ENCODE measurements at places on chromosomes 12 and 14.
A peak's percentile ranks its signal among the peaks of the same experiment; 100 is the strongest.

DNA sequence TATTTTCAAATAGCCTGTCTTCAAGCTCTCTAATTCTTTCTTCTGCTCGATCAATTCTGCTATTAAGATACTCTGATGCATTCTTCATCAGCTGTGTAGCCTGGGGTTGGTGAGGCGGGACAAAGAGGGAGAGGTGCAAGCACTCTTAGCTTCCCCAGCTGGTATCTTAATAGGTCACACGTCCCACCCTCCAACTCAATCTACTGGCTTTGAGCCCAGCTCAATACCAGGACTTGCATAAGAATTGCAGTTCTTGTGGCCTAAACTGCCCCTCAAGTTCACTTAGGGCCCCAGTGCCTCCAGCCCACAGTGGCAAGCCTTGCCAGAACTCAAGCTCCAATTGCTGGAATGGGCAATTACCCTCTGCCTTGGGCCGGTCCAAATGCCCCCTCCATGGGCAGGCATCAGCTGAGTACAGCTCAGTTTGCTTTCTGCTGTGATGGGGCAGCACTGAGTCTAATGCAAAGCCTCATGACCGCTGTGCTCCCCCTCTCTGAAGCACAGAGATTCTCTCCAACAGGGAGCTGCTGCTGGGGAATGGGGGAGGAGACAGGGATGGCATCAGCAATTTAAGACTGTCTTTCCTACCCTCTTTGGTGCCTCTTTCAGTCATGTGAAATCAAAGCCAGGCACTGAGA lies 5.6 kb upstream of the SPATA7 start:
- DNase-seq = no peak

GRCh38 chr12:58955849-58956248 lies 35.5 kb upstream of the LRIG3 start:
- DNase-seq = no peak

- no peak for DNase-seq
Observed at GRCh38 chr12:68612202-68612601, 1.5 kb downstream of the RAP1B start.

GRCh38 chr14:37565550-37565949 lies 29.5 kb downstream of the FOXA1 start:
- no peak for DNase-seq

DNA sequence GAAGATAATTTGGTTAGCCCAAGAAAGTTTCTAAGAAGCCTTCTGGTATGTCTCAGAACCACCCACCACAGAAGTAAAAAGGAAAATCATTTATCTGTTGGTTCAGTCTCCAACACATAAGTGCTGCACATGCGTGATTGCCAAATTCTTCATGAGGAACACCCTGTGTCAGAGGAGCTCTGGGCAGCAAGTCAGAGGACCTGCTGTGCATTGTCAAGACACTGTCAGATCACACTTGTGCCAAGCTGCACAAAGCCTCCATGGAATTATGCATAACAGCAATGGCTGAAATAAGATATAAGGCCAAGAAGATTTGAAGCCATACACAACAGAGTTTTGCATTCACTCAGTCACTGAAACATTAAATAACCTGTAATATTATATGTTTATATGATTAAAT lies 1304.7 kb upstream of the FLRT2 start:
- no peak for DNase-seq

- DNase-seq = no peak
Observed at GRCh38 chr12:51428256-51428655, 3.6 kb downstream of the SLC4A8 start.

- no peak for DNase-seq
Observed at GRCh38 chr14:74577247-74577947, 34.6 kb downstream of the LTBP2 start.

DNA sequence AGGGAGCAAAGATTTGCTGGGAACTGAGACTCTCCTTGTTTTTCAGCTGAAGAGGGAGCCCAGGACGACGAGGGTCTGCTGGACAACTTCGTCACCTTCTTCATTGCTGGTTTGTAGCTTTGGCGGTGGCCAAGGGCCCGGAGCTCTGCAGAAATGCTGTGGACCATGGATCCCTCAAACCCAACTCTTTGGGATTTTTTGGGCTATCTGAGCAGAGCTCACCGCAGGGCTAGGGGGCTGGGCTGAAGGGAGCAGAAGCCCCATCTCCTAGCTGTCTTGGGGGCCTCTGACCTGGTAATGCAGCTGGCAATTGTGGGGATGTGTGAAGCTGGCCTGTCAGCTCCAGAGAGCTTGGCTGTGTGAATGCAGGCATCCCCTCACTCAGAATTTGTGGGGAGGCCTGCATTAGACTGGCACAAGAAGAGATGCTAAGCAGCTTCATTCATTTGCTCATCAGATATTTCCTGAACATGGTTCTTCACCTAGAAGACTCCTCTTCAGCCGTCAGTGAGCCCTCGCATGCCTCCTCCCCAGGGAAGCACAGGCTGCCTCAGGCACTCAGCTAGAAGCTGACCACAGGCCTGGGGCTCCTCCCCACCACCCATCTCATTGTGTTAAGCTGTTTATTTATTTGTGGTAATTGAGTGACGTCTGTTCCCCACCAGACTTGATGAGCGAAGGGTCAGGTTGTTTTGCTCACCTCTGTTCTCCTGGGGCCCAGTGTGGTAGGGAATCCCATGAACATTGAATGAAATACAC lies 32.2 kb downstream of the CYP46A1 start:
- DNase-seq = no peak

DNA sequence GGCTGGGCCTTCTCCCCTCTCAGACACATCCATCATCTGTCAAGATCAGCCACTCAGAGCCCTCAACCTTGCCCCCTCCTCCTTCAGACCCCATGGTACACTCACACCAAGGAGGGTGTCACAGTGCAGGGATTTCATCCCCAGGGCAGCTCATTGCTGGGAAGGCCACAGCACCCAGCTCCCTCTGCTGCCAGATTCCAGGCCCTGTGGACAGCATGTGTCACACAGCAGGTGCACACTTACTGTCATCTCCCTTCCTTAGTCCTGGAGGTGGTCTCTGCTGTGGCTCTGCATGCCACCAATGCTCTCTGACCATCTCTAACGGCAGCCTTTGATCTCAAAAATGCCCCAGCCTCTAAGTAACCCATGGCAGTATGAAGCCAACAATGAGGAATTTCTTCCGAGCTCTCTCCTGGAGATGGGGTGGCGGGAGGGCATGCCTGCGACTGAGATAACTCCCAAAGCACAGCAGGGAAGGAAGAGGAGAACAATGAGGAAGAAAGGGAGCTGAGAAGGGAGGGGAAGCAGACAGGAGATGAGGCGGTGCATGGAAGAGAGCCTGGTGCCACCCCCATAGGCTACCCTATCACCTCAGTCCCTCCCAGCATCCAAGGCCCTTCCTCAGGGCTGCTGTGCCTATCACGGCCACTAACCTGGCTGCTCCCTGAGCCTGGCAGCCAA lies 101.0 kb downstream of the SINHCAF start:
- DNase-seq = no peak

DNA sequence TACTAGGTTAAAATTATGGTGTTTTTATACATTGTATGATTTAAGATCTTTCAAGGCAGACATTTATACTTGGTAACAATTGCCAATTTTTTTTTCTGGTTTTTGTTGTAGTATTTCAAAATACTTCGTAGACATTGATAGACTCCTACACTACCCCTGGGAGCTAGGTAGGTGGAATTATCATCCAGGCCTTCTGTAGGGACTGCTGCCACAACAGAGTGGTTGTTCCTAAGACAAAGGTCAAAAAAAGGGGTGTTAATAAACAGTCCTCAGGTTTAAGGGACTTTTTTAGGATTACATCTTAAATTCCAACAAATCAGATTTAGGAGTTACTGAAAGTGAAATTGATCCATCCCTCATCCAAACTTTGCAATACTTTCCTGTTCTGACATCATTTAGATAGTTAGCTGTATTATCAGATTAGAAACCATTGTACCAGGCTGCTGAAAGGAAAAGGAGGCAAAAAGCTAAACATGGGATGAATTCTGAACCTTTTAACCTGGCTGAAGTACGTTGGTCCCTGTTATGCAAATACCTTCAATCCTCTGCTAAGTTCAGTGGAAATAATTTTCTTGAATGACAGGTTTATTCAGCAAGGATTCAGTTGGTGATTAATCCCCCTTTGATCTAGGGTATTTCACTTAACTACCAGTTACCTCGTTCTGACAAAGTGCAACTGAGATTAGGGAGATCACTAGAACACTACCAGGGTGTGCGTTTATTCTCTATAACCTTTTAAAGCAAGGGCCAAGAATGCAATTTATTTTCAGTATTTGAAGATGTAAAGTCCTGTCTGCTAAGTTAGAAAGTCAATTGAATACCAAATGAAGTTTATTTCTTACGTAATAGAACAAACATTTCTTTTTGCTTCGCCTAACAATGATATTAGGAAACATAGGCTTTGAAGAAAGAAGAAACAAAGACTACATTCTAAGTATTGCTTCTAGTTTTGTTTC lies 23.2 kb downstream of the AP5M1 start:
- DNase-seq = no peak

DNA sequence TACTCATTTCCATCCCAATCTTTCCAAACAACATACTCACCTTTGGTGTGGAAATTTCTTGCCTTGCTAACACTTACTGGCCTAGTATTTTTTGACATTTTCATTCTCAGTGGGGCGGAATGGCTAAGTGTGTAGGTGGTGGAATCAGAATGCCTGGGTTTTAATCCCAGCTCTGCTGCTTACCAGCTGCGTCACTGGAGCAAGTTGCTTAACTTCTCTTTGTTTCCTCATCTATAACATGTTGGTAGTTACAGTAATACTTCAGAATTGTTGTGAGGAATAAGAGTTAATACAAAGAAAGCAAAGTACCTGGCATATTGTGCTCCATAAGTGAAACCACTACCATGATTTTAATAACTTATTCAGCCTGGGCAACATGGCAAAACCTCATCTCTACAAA lies 3.0 kb upstream of the FAM177A1 start:
- no peak for DNase-seq

DNA sequence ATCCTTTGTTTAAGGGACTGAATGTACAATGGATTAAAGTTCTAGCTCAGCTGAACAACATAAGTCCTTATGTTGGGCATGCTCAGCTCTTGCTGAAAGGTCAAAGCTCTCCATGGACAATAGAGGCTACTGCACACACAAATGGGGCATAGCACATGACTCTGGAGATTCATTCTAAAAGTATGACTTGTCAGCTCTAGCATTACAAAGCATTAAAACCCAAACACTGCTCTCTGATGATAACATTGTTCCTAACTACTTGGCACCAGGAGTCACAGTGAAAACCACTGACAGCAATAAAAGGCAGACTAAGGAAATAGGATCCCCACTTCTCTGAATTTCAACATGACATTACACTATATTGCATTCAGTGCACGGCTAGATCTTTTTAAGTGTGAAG lies 21.9 kb upstream of the FSCB start:
- no peak for DNase-seq

DNA sequence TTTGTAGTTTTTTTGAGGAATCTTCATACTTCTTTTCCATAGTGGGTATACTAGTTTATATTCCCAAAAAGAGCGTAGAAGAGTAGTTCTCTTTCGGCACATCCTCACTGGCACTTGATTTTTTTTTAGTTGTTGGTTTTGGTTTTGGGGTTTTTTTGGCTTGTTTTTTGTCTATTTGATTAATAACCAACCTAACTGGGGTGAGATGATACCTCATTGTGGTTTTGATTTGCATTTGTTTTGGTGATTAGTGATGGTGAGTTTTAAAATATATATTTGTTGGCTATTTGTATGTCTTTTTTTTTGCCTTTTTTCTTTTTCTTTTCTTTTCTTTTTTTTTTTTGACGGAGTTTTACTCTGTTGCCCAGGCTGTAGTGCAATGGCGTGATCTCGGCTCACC lies 69.7 kb upstream of the BTG1 start:
- no peak for DNase-seq

- no peak for DNase-seq
Observed at GRCh38 chr14:92600318-92601053, 86.9 kb downstream of the RIN3 start.

GRCh38 chr14:74135426-74135825 lies 50.7 kb downstream of the LIN52 start:
- DNase-seq = peak; percentile 42

- DNase-seq = no peak
Observed at GRCh38 chr12:81120961-81121360, 43.1 kb downstream of the ACSS3 start.

- DNase-seq = no peak
Observed at GRCh38 chr12:24796876-24797275, 152.0 kb downstream of the BCAT1 start.

DNA sequence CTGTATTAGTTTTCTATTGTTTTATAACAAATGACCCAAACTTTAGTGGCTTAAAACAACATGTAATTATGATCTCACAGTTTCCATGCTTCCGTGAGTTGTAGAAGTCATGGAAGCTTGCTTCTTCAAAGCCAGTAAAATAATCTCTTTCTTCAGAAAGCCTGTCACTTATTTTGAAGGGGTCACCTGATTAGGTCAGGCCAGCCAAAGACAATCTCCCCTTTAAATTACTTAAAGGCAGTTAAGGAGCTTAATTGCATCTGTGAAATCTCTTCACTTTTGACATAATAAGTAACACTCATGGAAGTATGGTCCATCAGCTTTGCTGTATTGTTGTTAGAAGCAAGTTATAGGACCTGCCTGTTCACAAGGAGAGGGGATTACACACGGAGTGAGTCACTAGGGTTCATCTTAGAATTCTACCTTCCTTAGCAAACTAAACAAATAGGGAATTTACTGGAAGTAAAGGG lies 89.8 kb downstream of the FAR2 start:
- DNase-seq = no peak

DNA sequence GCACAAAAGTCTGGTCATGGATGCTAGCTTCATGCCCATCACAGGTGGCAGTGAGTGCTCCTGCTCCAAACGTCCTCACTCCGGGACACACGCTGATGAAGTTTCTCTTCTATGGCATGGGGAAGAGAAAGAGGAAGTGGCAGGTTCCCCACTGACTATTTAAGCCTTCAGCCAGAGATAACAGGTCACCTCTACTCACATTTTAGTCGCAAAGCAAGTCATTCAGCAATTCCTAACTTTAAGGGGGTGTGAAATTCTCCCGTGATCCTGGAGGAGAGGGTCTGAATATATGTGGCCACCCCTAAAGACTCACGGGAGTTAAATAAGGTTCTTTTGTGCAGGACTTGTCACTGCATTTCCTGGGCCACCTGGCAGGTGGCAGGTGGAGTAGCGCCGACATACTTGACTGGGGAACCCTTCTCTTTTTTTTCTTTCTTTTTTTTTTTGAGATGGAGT lies 18.8 kb upstream of the RCOR1 start:
- peak; percentile 73 for DNase-seq

GRCh38 chr12:2960390-2960956 lies 1.3 kb downstream of the TEAD4 start:
- peak; percentile 65 for DNase-seq

- no peak for DNase-seq
Observed at GRCh38 chr14:49160983-49161382, 425.2 kb downstream of the RPS29 start.

DNA sequence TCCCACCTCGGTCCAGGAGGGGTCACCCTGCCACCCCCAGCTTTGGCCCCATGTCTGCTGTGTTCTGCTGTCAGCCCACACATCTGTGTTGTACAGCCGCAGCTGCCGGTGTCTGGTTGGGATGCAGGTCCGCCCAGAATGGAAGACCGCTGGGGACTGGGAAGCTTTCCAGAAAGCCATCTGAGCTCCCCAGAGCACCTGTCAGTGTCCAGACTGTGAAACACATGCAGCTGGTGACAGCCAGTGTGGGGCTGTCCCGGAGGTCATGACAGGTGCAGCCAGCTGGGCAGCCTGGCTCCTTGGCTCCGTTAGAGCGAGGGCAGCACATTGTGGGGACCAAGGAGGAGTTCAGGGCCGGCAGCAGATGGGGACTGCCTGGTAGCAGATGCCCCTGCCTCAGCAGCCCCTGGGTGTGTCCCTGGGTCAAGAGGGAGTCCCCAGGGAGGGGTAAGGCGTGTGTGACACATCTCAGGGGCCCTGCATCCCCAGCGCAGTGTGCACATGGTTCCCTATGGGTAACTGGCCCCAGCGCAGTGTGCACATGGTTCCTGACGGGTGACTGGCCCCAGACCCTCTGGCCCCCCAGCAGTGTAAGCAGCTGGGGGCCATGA lies 16.4 kb downstream of the CEP170B start:
- no peak for DNase-seq
